ENCODE measurements at places on chromosomes 16 and 17.

DNA sequence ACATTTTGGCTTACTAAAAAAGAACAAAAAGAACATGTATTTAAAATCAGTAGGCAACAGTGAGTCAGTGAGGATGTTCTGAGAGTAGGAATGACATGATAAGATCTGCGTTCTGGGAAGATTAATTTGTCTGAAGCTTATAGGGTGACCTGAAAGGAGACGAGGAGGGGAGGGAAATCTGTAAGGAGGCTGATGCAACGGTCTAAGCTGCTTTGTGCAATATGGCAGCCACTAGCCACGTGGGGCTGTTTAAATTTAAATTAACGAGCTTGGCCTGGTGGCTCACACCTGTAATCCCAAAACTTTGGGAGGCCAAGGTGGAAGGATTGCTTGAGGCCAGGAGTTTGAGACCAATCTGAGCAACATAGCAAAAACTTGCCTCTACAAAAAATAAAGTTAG, 181.6 kb upstream of the CACNG3 start:
- DNase-seq = no peak

- no peak for DNase-seq
Measured at GRCh38 chr16:51111759-51112158, 39.3 kb downstream of the SALL1 start.

- peak; percentile 83 for DNase-seq
Measured at GRCh38 chr17:40560592-40561293, 4.5 kb downstream of the CCR7 start.

DNA sequence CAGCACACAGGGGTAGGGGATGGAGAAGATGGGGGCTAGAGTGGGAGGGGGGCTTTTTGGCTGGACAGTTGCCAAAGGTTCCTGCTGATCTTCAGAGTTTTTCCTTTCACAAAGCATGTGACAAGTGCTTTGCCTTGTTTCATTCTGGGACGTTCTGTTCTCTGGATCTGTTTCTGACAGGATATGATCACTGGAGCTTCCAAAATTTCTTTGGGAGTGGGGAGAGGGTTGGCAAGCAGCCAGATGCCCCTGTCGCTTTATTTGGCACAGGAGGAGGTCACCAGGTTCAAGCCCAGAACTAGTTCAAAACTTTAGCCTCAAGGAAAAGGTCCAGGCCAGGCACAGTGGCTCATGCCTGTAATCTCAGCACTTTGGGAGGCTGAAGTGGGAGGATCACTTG, 68.5 kb upstream of the TBX2 start:
- DNase-seq = no peak

DNA sequence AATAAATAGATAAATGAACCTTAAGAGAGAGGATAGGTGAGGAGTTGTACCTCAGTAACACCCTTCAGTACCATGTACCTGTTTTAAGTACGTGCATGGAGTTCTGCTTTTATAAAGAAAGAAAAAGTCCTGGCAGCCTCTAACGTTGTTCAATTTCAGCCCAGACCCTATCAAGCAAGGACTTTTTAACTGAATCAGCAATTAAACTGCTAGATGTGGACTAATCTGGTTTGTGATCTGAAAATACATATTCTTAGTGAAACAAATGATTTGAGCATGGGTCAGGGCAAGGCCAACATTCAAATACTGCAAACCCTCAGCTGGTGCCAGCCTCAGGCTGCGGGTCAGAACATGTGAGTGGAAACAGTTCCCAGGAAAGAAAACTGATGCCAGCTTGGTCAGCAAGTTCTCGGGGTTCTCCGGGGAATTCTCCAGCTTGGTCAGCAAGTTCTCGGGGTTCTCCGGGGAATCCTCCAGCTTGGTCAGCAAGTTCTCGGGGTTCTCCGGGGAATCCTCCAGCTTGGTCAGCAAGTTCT, 84.5 kb downstream of the MRM3 start:
- DNase-seq = no peak

- DNase-seq = peak; percentile 66
Measured at GRCh38 chr16:85735225-85735635, 15.7 kb downstream of the C16orf74 start.

- DNase-seq = no peak
Measured at GRCh38 chr16:87201790-87202189, 115.4 kb downstream of the C16orf95 start.

DNA sequence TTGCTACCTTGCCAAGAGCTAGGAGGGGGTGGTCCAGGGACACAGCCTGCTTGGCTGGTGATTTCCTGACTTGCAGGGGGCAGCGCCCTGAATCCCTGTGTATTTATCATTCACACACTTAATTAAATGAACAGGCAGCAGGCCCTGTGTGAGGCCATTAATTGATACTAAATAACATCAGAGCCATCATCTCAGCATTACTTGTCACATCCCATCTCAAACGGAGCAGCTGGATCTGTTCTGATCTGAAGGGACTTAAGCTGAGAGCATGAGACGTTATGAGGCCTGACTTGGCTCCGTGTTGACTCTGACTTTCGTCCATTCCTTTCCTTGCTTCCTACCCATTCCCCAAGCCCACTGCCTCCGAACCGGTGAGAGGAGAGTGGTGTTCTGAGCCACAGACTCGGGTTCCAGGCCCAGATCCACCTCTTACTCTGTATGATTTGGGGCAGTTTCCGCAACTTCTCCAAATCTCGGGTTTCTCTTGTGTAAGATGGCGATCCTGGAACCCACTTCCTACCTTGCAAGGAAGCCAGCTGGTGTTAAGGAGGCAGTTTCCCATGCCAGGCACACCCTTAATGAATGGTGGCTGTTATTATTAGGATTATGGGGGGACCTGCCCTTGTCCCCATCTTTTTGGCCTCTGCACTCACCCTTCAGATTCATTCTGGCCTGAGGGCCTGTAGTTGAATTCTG, 33.8 kb downstream of the CACNA1G start:
- DNase-seq = no peak

- DNase-seq = no peak
Measured at GRCh38 chr17:77740481-77740880, 218.0 kb upstream of the TNRC6C start.

DNA sequence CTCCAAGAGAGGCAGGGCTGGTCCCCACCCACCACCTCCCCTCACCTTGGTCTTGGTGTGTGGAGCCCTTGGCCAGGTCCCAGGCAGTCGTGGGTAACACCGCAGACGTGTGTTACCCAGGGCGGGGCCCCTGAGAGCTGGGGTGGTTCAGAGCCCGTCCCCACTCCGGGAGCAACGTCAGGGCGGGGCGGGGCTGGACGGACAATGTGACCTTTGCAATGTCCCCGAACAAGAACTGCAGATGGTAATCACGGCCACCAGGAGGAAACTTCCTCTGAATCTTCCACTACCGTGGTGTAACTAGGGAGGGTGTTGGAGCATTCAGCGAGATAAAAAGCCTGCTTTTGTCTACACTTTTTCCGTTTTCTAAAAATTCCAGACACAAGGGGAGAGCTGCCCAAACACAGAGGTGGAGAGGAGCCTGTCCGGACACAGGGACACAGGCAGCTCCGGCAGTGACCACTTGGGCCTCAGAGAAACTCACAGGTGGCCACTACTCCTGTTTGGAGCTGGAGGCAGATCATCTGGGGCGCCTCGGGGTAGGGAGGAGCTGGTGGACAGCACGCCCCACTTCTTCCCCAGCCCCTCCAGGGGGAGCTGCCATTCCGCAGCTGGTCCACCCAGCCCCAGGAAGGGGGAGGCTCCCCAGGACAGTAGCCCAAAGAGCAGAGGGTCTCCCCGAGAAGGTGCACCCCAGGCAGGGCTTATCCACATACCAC, 14.2 kb upstream of the SLC38A10 start:
- peak; percentile 67 for DNase-seq

- DNase-seq = no peak
Measured at GRCh38 chr17:78132084-78132676, 1.6 kb downstream of the TMC8 start.

GRCh38 chr16:20904507-20905081, 4.0 kb downstream of the LYRM1 start:
- DNase-seq = no peak

- DNase-seq = no peak
Measured at GRCh38 chr16:68999114-68999513, 106.3 kb upstream of the HAS3 start.

GRCh38 chr16:50681021-50681885, at the start of gene SNX20:
Gene SNX20 (minus strand): TSS chr16:50681312. CDS start chr16:50677526, 3,786 bp downstream.
- peak; percentile 76 for DNase-seq

DNA sequence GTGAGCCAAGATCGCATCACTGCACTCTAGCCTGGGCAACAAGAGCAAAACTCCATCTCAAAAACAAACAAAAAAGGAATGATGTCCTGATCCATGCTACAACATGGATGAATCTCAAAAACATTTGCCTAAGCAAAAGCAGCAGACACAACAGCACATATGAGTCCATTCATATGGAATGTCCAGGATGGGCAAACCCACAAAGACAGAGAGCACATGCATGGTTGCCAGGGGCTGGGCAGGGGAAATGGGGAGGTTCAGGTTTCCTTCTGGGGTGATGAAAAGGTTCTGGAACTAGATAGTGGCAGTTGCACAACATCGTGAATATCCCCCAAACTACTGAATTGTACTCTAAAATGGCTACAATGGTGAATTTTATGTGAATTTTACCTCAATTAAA, 35.3 kb upstream of the RAI1 start:
- no peak for DNase-seq

- no peak for DNase-seq
Measured at GRCh38 chr17:4040784-4041183, 76.5 kb upstream of the ATP2A3 start.

GRCh38 chr17:50832267-50832863, 3.0 kb upstream of the WFIKKN2 start:
- DNase-seq = no peak

- no peak for DNase-seq
Measured at GRCh38 chr16:9264067-9264466, 172.6 kb downstream of the HAPSTR1 start.

- no peak for DNase-seq
Measured at GRCh38 chr16:12303653-12304052, 327.1 kb downstream of the SNX29 start.

GRCh38 chr16:31377210-31377903, 15.8 kb upstream of the ITGAD start:
- DNase-seq = no peak

- DNase-seq = peak; percentile 56
Measured at GRCh38 chr17:9905902-9906301, 831 bp upstream of the RCVRN start.

- no peak for DNase-seq
Measured at GRCh38 chr16:17949141-17949981, 387.2 kb downstream of the NPIPA8 start.
